Stimulated activated CD8-positive, alpha-beta memory T cell treated with anti-CD3 and anti-CD28 coated beads, Interleukin-12 subunit alpha, Interleukin-12 subunit beta, amount 100 ng/mL, for 1 hour (primary cell): ENCODE measurements at places on chromosomes 3 and 15.

GRCh38 chr15:68590721-68591389 lies 12.1 kb downstream of the CORO2B start:
- no peak for DNase-seq

DNA sequence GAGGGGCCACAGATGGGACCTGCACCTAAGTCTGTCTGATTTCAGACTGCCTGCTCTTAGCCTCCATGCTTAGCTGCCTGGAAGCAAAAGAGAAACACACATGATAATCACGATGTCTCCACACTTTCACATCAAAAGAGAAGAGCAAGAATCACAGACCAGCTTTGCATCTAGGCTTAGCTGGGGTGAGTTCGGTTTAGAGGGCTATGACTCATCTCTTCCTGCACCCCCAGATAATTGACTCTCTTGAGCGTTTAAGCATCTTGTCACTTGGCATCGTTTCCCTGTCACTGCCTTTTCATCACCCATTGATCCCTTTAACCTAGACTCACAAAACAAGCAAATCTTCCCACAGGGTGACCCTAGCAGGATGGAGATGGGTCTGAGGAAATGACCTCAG lies 124.0 kb downstream of the NTRK3 start:
- no peak for DNase-seq

DNA sequence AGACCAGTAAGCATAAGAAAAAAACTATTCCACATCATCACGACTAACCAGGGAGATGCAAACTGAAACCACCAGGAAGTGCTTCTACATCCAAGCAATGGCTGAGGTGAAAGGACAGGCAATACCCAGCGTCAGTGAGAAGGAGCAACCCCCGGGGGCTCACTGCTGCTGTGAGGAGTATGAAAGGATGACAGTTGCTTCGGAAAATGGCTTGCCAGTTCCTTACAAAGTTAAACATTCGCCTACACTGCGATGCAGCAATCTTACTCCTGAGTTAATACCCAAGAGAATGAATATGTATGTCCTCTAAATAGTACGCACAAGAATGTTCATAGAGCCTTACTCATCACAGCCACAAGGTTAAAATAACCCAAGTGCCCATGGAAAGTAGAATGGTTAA lies 13.3 kb upstream of the PLXNA1 start:
- no peak for DNase-seq

- DNase-seq, result no peak
These were observed 39.6 kb upstream of the ITGA11 start for GRCh38 chr15:68471541-68471940.

DNA sequence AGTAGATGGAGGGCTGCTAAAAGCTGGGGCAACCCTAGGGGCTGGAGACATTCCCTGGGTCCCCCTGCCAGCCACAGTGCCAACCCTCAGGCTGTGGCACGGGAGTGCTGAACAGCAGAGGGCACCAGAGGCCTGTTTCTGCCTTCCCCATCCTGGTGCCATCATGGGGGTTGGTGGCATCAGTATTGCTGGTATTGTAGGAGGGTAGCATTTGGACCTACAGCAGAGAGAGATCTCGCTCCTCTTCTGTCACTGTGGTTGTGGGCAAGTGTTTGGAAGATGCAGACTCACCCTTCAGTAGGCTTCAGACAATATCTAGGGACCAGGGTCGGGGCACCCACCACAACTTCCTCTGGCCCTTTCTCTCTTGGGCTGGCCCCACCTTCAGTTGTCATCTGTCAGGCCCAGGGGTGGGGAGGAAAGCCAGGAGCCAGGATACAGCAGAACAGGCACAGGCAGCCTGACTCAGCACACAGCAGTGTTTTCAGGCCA lies 123.5 kb downstream of the RPLP1 start:
- peak; percentile 53 for DNase-seq

DNA sequence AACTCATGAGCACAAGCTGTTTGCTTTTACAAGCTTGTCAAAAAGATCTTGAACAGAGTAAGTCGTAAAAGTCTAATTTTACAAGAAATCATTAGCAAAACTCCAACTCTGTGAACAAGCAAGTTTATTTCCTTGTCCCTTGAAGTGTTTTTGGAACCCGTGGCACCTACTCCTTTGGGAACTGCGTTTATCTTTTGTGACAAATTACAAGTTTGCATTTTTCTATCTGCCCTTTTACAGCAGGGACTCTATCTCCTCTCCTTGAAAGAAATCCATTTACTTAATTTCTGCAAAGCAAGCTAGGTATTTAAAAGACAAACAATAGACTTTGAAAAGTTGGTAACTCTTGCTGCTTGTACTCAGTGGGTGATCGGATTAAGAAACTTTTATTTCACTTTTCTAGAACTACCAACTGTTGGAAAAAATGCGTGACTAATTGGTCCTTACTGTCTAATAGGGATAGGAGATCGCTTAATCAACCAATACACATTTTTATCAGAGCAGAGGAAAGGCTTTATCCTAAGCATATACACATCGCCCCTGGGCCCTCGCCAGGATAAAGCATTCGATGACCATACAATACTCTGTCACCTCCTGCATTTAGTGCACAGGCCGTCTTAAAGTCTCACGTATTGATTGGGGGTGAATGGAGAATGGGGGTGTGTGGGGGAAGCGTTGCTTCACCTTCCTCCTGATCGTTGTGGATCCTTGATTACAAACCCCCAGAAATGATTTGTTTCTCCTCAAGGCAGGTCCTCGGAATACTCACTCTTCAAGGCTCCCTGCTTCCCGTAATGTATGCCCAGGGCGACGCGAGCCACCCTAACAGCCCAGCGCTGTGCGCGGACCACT lies 1.7 kb downstream of the PRTG start:
- no peak for DNase-seq

DNA sequence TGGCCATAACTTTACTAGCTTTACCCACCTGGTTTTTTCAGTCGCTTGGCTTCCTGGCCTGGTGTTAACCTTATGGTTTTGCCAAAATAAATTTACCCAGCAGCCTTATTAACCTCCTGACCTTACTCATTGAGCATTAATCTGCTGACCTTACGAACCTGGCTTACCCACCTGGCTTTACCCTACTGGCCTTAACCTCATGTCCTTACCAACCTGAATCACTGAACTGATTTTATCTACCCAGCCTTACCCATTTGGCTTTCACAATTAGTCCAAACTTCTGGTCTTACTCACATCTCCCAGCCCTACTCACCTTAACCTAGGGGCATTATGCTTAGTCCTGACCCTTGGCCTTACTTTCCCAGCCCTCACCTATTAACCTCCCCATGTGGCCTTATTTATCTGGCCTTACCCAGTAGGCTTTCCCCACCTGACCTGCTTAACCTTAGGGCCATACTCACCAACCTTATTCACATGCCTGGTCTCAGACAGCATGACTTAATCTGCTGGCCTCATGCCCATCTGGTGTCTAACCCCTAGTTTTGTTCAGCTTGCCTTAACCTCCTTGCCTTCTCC lies 93.4 kb downstream of the IL12A start:
- no peak for DNase-seq

- DNase-seq, result no peak
These were observed 18.7 kb downstream of the CACNA2D2 start for GRCh38 chr3:50484722-50485121.

DNA sequence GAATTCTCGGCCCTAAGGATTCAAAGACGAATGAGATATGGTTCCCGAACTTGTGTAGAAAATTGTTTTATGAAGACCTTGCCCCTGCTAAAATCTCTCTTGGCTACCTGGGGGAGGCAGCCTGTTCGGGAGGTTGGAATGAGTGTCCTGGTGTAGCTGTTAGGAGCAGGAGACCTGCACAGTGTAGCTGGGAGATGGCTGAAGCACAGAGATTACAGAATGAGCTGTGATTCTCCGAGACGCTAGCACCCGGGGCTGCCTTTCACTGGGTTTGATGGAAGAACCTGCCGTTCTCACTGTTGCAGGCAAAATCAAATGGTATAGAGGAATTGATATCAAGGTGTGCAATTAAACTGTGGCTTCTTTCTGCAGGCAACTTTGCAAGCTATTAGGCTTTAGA lies 68.0 kb downstream of the TRAK1 start:
- no peak for DNase-seq

GRCh38 chr3:20079621-20080020 lies 39.4 kb downstream of the KAT2B start:
- no peak for DNase-seq

DNA sequence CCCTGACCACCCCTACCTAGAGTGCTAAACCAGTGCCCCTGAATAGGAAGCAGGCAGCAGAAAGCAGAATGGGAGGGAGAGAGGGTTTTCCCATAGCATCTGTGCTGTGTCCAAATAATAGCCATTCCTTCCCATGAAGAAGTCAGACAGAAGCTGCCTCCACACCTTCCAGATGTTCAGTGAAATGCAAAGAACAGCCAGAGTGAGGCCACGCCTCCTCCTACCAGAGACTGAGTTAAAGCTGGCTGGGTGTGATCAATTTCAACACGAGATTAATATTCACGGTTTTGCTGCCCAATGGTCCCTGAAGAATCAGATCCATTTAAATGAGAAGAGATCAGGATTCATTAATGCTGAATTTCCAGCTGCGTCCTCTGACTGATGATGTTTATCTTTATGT lies 111.8 kb downstream of the SRGAP3 start:
- no peak for DNase-seq

DNA sequence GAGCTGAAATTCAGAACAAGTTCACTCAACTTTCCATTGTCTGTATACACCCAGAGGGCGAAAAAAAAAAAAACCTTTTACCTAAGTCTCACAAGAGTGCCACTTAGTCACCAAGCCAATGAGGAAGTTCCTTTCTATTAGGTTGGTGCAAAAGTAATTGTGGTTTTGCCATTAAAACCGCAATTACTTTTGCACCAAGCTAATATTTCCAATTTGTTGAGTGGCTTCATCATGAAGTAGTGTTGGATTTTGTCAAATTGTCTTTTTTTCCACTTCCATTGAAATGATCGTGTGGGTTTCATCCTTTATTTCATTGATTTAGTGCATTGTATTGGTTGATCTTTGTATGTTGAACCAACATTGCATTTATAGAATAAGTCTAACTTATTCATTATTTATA lies 253.9 kb downstream of the ZIC4 start:
- DNase-seq, result no peak

DNA sequence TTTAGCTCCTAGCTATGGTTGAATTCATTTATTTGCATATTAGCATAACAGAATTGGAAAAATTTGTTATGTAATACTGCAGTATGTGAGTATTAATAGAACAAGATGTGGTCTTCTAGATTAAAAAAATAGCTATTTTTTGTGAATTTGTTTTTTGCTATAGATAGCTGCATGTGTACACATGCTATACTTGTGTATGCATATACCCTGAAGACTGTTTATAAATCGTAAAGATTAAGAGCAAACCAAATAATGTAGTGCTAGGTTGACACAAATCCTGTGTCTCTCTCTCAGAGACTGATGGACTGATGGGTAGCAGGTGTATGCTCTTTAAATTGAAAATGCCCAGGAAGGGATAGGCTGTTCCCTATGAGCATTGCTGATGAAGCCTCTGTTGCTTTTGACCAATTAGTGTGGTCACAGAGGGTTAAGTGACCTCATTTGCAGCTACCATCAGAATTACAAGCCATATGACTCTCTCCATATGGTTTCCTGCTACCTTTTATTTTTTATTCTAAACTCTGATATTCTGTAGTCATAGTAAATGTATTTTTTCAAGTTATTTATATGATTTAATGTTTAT lies 9.0 kb downstream of the PLCL2 start:
- no peak for DNase-seq

GRCh38 chr3:191135175-191135574 lies 63.9 kb upstream of the OSTN start:
- no peak for DNase-seq

DNA sequence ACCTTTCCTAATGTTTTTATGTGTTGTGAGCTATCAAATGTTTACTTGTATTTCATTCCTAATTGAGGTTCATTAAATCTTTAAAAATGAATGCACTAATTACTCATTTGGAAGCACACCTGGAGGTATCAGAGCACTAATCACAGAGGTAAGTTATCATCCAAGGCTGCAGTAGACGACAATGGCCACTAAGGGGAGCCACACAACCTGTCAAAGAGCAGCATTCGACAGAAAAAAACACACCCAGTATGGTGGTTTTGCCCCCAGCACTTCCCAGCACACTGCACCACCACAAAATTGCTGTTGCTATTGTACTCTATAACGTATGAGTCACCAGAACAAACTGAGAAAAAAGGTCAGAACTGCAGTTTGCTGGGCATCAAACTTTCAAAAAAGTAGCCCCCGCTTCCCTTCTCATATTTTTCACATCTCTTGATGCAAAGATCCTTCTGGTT lies 205.9 kb upstream of the IGF1R start:
- no peak for DNase-seq
